Diencephalon (tissue), 1 donor: ENCODE measurements at places on chromosomes 12 and 14. TPM values are rescaled to one million over a fixed set of nuclear protein-coding genes. Genes with fewer than 3 reads are reported as not detected.

Gene MORN3
- 3.9 TPM for total RNA-seq

Gene LUM
- total RNA-seq: 11.8 TPM

Gene SRRM4
- 11.5 TPM for total RNA-seq

Gene IQSEC3
- 11.1 TPM for total RNA-seq

Gene SLC7A8
- total RNA-seq: 14.8 TPM

Gene ABHD12B
- 2.1 TPM for total RNA-seq

Gene DLGAP5
- total RNA-seq: 8.8 TPM

Gene AP5M1
- 44.3 TPM for total RNA-seq

Gene MFAP5
- not detected for total RNA-seq

Gene GNB3
- total RNA-seq: 3.2 TPM

Gene SPIC
- total RNA-seq: not detected

Gene ERBB3
- total RNA-seq: 6.2 TPM

Gene KCNMB4
- total RNA-seq: 22.4 TPM

Gene TRMT5
- total RNA-seq: 22.8 TPM

Gene SLC17A8
- total RNA-seq: 10.1 TPM

Gene DUSP6
- 55.8 TPM for total RNA-seq

Gene STON2
- 109 TPM for total RNA-seq

Gene GLIPR1L1
- total RNA-seq: not detected

Gene TMEM253
- not detected for total RNA-seq

Gene PTPRR
- 22.1 TPM for total RNA-seq

Gene SMOC1
- 33.7 TPM for total RNA-seq

Gene SERPINA10
- not detected for total RNA-seq

Gene REP15
- 1.6 TPM for total RNA-seq

Gene TCL1A
- total RNA-seq: not detected

Gene MANSC4
- total RNA-seq: not detected

Gene COCH
- total RNA-seq: 36.4 TPM

Gene TOMM20L
- not detected for total RNA-seq

Gene STRN3
- total RNA-seq: 122 TPM

Gene STYK1
- 18.7 TPM for total RNA-seq

Gene SYCP3
- total RNA-seq: 0.46 TPM

Gene GPR162
- total RNA-seq: 87.9 TPM

Gene P2RX2
- total RNA-seq: not detected

Gene MYH6
- total RNA-seq: under 0.01 TPM

Gene HOXC12
- total RNA-seq: not detected

Gene OR6C2
- total RNA-seq: not detected

Gene METTL1
- 4.2 TPM for total RNA-seq

Gene ZCCHC8
- 29.3 TPM for total RNA-seq

Gene OASL
- total RNA-seq: 0.46 TPM

Gene IFNG-AS1
- not detected for total RNA-seq

Gene IGFBP6
- total RNA-seq: 12.7 TPM

Gene RTL1
- 0.92 TPM for total RNA-seq

Gene SLC10A1
- total RNA-seq: not detected

Gene TMEM132D
- 17.1 TPM for total RNA-seq
